Activated CD8-positive, alpha-beta T cell treated with anti-CD3 and anti-CD28 coated beads, Interleukin-2, amount 10 ng/mL, durations not matched to agents 7 days and 5 days (primary cell): ENCODE measurements at places on chromosomes 3 and 15. TPM values are rescaled to one million over a fixed set of nuclear protein-coding genes. Genes with fewer than 3 reads are reported as not detected.

Gene ERICH6
- total RNA-seq = 0.21 TPM

DNA sequence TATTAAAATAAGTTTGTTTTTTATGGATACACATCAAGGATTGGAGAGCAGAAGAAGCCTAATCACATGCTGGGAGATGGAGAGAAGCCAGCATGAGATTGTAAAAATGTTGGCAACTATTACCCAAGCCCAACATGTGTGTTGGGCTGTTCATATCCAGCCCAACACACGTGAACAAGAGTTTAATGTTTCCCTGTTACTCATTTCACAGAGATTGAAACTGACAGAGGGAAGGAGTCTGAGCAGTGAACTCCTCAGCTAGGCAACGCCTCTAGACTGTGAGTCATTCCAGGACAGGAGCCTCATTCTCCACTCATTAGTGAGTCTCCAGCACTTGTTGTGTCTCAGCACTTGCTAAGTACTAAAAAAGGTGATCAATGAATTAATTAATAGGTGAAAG lies 43.2 kb upstream of the CMSS1 start:
- DNase-seq = no peak

- no peak for DNase-seq
Measured at GRCh38 chr15:95409626-95410310, 920.7 kb upstream of the NR2F2 start.

DNA sequence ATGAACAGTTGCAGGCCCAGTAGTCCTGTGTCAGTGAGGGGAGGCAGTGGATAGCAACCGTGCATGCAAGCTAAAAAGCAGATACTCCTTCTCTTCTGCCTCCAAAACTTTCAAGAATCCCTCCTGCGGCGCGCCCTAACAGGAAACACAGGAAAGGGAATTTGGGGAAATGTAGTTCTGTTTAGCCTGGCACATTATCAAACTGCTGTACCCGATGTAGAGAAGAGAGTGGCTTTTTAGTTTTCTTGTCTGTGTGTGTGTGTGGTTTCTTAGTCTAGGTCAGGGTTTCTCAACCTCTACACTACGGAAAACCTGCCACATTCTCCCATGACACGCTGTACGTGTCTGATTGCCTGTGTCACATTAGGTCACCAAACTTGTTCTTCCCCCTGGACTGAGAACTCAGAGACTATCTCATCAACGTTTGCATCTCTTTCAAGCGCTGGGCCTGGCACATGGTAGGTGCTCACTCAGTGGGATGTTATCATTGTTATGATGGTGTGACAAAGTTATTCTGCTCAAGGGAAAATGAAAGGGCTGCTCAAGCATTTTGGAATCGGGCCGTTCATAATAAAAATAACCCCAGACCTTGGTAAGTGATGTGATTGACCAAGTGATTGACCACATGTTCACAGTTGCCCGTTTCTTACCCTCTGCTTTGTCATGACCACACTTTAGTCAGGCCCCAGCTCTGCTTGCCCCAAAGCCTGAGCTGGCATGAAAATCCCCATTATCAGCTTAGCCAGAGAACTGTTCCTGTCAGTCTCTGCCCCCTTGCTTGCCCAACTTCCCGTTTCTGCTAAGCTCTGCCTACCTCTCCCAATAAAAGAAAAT lies 33.2 kb downstream of the TM4SF4 start:
- DNase-seq = no peak

GRCh38 chr3:115713284-115713683 lies 90.0 kb downstream of the GAP43 start:
- DNase-seq = no peak

Gene FBXO22
- total RNA-seq = 41.4 TPM

- no peak for DNase-seq
Measured at GRCh38 chr15:73716417-73716816, 32.2 kb downstream of the CD276 start.

Gene AGTR1
- total RNA-seq = not detected

GRCh38 chr15:68542771-68543164 lies 36.0 kb upstream of the CORO2B start:
- DNase-seq = no peak

Gene SEMA5B
- total RNA-seq = not detected
